ENCODE measurements at places on chromosomes 6 and 20. TPM values are rescaled to one million over a fixed set of nuclear protein-coding genes. Genes with fewer than 3 reads are reported as not detected.

The OXT gene
- polyA plus RNA-seq: not detected

The MCUR1 gene
- polyA plus RNA-seq: 36.0 TPM

The CLVS2 gene
- 0.16 TPM for polyA plus RNA-seq

The COL19A1 gene
- 0.75 TPM for polyA plus RNA-seq

The GSTA3 gene
- polyA plus RNA-seq: 1.0 TPM

The PAX1 gene
- not detected for polyA plus RNA-seq

The LAMA5 gene
- 123 TPM for polyA plus RNA-seq

The REM1 gene
- 8.7 TPM for polyA plus RNA-seq

The LINC00237 gene
- polyA plus RNA-seq: not detected

All from left lung (tissue), 14 donors.